Activated CD4-positive, alpha-beta T cell treated with anti-CD3 and anti-CD28 coated beads, Interleukin-2, amount 50 U/mL, for 16 hours (primary cell): ENCODE measurements at places on chromosomes 5 and 9.
A peak's percentile ranks its signal among the peaks of the same experiment; 100 is the strongest.

DNA sequence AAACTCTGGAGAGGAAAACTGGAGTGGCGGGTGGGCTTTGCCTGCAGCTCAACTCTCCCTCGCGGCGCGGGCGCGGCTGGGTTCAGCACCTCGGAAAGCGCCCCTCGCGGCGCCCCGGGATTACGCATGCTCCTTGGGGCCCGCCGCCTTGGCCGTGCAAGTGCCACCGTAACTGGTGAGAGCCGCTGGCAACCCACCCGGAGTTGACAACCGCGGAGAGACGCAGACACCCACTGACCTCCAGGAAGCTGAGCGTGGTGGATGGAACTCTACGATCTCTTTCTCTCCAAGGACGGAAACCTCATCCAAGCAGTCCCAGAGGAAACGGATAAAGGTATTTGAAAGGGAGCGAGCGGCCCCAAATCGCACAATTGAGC, 194 bp upstream of the RXFP3 start:
- peak; percentile 41 for DNase-seq

DNA sequence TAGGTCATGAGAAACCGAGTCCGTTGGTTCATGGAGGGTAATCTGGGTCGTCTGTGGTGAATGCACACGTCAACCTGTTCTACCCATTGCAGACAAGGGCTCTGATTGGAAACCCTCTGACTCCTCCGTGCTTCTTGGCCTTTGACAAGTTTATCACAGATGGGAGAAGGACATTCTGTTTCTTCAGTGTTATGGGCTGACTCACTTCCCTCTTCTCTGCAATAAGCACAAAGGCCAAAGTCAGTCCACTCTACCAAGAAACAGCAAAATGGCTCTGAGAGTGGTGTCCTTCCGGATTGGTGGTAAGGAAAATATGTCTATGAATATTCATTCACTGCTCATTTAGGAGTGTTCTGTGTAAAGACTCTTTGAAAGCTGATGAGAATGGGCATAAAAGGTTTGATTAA, 89.3 kb downstream of the FEM1C start:
- no peak for DNase-seq

DNA sequence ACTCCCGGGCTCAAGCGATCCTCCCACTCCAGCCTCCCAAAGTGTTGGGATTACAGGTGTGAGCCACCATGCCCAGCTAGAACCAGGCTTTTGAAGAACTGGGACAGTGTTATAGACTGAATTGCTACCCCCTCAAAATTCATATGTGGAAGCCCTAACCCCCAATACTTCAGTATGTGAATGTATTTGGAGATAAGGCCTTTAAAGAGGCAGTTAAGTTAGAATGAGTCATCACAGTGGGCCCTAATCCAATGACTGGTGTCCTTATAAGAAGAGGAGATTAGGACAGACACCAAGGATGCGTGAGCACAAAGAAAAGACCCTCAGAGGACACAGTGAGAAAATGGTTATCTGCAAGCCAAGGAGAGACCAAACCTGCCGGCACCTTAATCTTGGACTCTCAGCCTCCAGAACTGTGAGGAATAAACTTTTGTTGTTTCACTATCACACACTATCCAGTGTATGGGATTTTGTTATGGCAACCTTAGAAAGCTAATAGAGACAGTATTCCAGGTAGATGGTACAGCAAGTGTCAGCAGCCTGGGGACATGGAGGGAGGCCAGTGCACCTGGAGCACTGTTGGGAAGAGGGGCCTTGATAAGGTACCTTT, 31.4 kb upstream of the ERGIC1 start:
- no peak for DNase-seq

DNA sequence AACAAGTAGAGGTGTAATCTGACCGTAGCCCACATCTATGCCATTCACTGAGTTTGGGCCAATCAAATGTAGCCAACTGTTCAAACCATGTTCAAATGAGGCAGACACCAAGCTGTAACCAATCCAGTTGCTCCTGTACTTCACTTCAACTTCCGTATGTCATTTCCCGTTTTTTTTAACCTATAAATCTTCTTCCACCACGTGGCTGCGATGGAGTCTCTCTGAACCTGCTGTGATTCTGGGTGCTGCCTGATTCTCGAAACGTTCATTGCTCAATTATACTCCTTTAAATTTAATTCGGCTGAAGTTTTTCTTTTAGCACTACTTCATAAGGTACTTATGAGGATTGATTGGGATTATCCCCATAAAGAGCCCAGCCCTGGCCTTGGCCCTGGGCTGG, 179.7 kb downstream of the PIK3R1 start:
- no peak for DNase-seq

DNA sequence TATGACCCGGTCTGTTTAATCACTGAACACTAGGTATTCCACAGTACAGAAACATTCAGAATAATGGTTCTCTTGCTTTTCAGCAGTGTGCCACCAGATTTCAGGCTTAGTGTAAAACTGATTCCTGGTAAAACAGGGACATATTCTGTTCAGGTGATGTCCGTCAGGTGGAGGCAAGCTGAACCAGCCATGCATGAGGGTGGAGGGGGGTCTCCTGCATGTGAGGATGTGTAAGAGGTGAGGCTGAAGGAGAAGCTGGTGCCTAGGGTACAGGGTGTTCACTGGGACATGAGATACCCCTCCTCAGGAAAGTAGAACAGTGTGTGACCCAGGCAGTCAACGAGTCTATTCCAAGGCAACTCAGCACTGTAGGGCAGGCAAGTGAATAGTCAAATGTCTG, 563.9 kb downstream of the BNC2 start:
- DNase-seq, result no peak

- no peak for DNase-seq
Measured at GRCh38 chr5:125227333-125228095, 481.1 kb upstream of the ZNF608 start.

GRCh38 chr5:88269222-88269771, 652 bp upstream of the TMEM161B start:
- DNase-seq, result peak; percentile 30

DNA sequence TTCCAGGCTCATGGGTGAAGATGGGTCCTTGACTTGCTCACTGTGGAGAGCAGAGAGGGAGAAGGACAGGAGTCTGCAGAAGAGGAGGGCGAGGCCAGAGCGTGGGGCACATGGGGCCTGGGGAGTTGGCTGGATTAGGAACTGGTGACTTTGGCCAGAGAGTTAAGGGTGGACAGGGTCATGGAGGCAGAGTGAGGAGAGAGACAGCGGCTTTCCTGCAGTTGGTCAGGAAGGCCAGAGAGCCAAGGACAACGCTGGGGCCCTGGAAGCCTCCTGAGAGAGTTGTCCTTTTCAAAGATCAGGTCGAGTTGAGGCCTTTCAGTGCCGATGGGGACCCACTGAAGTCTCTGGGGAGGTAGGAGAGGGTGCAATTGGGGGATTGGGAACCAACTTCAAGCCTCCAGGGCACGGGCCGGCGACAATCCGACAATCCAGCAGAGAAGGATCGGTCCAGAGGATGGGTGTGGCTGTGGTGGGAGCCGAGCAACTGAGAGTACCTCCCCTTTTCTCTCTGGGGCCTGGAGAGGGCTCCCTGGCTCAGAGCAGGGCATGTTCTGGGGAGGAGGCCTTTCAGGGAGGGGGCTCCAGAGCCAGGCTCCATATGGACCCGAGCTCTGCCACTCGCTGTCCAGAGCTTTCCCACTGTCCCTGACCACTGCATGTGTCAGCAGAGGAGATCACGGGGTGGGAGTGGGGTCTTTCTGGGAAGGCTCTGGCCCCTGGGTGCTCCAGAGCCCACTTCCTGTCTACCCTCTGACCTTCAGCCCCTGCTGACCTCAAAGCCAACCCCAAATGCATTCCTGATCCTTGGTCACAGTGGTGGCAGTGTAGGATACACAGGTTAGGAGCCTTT, 7.5 kb upstream of the PHYHD1 start:
- DNase-seq, result no peak

DNA sequence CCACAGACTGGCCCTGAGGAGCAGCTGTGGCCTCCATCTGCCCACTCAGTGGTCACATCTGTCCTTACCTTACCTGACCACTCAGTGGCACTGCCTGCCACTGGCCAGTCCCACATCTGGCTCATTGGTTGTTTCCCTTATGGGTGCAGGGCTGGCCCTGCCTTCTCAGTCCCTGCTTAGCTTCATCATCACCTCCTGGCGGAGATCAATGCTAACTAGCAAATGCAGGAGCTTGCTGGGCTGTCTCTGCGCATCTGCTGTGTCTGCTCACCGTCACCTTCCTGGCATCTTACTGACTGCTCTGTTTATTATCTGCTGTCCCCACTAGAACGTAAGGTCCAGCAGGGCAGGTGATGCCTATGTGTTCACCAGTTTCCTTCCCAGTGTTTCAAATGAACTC, 356.9 kb downstream of the SEMA5A start:
- no peak for DNase-seq

DNA sequence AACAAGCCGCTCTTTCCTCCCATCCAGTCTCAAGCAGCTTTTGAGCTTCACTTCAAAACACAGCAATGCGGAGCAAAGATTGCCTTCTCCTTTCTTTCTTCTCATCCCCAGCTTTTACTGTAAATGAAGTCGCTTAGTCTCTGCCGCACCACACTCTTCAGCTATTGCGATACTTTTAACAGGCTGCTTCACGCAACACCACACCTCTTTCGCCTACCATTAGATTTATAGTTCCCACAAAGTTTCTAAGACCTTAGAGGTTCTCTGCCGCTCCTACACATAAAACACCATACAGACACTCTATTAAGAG, 711 bp downstream of the PGGT1B start:
- no peak for DNase-seq

- no peak for DNase-seq
Measured at GRCh38 chr5:10635867-10636350, 72.0 kb downstream of the ANKRD33B start.

DNA sequence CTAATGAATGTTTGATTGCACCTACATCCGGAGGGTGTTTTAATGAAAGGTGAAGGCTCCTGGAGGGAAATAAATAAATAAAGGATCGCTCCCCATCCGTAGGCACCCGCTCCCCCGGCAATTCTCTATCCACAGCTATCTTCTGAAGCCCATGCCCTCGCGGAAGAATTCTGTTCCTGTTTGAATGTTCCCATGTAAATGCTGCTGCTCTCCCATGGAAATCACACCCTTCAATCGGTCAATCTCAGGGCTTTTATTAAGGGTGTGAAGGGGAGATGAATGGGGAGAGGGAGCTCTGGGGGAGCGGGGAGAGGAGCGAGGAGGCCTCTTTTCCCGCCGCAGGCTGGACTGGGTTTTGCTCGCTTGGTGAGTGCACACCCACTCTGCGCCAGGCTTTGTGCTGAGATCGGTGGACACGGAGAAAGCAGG, 21.1 kb upstream of the ARAP3 start:
- DNase-seq, result no peak

DNA sequence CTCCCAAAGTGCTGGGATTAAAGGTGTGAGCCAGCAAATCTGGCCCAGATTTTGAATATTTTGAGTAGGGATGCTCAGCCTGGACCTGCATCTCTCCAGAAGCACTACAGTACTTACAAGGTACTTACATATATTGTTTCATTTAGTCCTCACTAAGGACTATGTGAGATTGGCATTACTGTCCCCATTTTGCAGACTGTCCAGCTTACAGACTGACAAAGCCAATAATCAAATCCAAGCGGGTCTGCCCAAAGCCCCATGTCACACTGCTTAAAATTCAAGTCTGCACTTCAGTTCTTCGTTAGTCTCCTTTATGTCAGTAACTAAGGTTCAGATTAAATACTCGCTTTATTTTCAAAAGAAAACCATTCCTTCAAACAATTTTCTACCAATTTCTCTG, 7.1 kb downstream of the MAPKAP1 start:
- DNase-seq, result no peak

DNA sequence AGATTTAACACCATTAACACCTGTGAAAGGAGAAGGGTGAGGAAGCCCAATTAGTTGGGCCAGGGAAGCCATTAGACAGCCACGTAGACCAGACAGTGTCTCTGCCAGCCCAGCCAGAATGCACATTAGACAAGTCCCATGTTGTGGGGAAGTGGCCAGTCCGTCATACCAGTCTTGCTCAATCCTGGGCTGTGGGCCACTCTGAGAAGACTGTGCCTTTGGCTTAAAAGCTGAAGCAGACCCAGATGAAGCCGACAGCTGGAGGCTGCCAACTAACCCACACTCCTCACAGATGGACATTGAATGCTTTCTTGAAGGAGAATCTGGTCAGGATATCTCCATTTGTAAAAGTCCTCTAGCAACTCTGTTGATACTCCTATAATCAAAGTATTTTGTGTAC, 128.5 kb downstream of the CHSY3 start:
- no peak for DNase-seq

DNA sequence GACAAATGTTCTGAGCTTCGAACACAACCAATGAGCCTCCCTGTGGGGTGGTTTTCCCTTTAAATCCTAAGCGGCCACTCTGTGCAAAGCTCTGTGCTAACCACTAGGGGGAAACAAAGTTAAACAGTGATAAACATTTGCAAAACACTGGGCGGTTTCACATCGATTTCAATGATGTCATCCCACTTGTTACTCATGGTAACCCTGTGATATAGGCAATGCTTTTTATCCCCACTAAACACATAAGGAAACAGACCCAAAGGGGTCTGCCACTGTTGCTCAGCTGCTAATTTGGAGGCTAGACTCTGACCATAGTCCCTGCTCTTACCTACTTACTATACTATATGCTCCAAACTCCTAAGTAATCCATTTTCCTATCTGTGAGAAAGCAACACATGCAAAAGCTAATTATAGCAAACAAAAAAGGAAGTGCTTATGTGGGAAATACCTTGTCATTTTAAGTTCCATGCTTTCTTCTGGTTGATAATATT, 57.3 kb downstream of the PTPN3 start:
- peak; percentile 83 for DNase-seq

- DNase-seq, result no peak
Measured at GRCh38 chr9:99808454-99808853, 13.2 kb upstream of the NR4A3 start.

GRCh38 chr5:82072138-82072537, 100.3 kb downstream of the ATG10 start:
- DNase-seq, result no peak

GRCh38 chr5:160685219-160685618, 166.8 kb downstream of the ATP10B start:
- DNase-seq, result no peak

- DNase-seq, result no peak
Measured at GRCh38 chr5:34731435-34732232, 75.5 kb downstream of the RAI14 start.

DNA sequence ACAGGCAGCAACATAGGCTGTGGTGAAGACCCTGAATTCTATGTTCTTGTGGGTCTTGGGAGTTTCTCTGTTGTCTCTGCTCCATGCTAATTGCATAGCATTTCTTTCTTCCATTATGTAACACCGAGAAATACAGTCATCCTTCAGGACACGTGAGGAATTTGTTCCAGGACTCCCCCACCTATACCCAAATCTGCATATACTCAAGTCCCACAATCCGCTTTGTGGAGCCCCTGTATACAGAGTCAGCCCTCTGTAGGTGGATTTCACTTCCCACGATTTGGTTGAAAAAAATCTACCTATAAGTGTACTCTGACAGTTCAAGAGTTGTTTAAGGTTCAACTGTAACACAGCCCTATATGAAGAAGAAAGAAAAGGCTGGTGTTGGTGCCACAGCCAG, 22.1 kb downstream of the ANKRD33B start:
- DNase-seq, result no peak

- DNase-seq, result no peak
Measured at GRCh38 chr5:114377050-114377844, 15.4 kb downstream of the KCNN2 start.

- no peak for DNase-seq
Measured at GRCh38 chr9:108937561-108938305, 3.5 kb downstream of the ABITRAM start.

GRCh38 chr9:71796100-71796767, 27.9 kb upstream of the CEMIP2 start:
- peak; percentile 38 for DNase-seq

GRCh38 chr9:76004526-76004925, 114.1 kb downstream of the PCSK5 start:
- DNase-seq, result peak; percentile 5

GRCh38 chr9:135023088-135023785, 64.2 kb upstream of the OLFM1 start:
- DNase-seq, result no peak
